AG04449 (cell line): ENCODE measurements at places on chromosomes 11 and 22.

DNA sequence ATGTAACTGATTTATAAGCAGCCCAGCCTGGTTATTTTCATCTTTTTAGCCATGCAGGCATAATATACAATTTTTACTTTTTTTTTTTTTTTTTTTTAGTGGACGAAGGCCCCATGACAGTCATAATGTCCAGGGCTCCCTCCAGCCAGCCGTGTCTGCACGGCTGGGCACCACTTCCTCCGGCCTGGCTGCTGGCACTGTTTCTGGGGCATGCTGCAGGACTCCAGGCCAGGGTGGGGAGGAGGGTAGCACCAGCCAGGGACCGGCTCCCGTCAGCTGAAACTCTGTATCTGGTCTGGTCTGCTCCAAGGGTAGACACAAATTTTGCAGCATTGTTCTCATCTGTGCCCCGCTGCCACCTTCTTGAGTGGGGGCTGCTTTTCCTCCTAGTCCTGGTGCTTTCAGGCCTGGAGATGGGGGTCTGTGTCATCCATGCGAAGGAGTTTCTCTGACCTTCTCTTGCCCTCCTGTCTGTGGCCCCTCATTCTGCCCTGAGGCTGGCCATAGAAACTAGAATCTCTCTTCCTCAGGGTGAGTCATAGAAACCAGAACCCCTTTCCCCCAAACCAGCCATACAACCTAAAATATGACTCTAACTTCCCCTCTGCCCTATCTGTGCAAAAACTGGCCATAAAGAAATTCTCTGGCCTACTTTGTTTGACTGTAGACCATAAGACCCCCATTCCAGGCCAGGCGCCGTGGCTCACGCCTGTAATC is 9.2 kb upstream of the RRP7A start:
- DNase-seq = no peak

DNA sequence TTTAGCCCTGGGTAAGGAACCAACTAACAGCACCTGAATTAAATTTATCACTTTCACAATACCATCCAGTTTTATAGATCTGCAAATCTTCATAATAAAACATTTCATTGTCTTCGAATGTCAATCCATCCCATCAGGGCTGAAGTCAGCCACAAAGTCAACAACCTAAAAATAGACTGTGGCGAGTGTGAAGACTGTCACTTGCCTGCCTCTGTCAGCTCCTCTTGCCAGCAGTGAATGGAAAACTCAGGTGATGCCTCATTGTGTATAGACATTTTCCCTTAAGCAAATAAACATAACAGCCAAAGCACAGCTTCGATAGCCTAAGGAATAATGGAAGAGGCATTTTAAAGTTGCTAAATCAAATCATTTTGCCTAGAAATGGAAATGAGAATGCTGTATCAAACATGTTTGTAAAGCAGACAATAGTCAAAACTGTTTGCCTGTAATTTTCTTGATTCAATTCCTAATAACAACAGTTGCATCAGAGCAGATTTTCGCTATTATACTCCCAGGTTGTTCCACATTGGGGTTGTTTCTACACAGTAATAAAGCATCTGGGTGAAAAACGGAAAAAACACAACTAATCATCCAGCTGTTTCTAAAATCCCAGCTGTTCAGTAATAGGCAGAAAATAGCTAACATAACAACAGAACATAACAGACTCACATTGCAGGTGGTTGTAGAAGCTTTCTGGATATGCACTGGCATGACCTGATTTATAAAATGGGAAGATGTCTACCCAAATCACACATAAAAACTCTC is 15.7 kb downstream of the KCNA4 start:
- no peak for DNase-seq

DNA sequence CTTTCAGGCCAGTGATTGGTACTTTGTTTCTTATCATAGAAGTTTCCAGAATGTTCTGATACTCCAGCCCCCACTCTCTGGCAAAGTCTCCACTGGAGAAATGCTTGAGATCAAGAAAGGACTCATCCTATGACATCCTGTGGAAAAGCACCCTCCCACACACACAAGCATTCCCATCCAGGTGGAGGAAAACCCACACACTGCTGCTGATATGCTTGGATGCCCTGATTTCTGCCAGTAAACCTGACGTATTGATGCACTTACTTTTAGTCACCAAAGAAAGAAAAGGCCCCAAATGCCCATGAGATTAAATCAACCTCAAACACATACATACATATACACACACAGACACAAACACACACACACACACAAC is 9.2 kb upstream of the SLC5A12 start:
- DNase-seq = no peak

DNA sequence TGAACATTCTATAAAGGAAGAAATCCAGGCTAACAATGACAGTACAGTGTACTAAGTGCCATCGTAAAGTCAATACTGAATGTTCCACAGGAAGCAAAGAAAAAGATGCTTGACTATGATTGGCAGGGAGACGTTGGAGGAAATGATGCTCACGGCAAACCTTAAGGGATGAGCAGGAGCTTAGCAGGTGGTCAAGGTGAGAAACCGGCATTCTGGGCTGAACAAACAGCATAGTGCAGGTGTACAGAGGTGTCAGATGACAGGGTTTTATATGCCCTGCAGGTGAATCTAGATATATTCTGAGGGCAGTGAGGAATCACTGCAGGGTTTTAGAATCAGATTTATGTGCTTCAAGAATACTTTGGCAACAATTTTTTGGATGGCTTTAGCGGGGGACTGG is 85.3 kb upstream of the HEPHL1 start:
- DNase-seq = no peak

GRCh38 chr22:34973926-34974325 is 92.0 kb upstream of the ISX start:
- DNase-seq = peak; percentile 19
